CD8-positive, alpha-beta T cell (primary cell): ENCODE measurements at places on chromosomes 1 and 21.

DNA sequence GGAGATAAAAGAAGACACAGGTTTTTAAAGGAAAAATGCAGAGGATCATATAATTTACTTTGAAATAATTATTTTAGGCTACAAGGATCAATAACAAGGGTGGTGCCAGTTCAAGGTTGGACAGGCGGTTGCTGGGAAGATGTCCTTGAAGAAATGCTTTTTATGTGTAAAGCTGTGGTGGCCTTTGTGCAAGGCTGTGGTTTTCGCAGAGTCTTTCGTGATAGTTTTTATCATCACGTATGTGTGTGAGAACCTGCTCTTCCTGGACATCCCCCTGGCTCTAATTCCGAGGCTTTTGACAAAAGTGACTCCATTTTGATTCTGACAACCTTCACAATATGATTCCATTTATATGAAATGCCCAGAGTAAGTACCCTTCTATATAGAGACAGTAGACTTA is 85.8 kb upstream of the COG2 start:
- DNase-seq: no peak

DNA sequence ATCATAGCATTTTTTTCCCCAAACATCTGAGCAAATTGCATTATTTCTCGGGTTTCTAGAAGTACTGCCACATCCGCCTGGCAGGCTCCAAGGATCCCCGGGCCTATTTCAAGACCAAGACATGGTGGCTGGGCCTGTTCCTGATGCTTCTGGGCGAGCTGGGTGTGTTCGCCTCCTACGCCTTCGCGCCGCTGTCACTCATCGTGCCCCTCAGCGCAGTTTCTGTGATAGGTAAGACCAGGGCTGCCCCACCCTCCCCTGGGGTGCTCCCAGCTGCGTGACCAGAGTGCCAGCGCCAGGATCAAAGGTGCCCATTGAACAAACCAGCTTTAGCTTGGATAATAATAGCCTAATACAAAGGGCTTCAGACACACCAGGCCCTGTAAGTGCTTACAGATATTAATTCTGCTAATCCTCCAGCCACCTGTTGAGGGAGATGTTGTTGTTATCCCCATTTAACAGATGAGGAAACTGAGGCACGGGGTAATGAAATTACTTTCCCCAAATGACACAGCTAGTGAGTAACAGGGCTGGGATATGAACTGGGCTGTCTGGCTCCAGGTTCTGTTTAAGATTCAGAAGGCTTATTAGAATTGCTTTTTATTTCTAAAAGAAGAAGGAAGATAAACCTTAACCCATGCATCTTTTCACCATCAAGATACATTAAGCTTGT is 26.5 kb downstream of the NIPAL3 start:
- DNase-seq: no peak

DNA sequence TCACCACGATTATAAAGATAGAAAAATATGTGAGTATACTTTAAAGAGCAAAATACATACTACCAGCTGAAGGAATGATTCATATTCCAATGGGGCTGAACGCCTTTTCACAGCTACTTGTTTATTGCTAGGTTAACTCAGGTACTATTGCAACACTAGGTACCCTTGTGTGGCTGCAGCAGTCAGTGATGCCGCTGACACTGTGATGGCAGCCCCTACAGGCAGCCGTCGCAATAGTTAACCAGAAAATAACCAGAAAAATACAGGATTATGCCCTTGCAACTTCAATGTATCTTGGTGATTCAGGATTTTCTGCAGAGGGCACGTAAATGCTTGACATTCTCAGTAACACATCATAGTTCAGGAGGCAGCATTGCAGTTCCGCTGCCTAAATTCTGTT is 1.6 kb upstream of the MARK1 start:
- DNase-seq: no peak

GRCh38 chr1:23184212-23184934 is 15.7 kb upstream of the LUZP1 start:
- no peak for DNase-seq

DNA sequence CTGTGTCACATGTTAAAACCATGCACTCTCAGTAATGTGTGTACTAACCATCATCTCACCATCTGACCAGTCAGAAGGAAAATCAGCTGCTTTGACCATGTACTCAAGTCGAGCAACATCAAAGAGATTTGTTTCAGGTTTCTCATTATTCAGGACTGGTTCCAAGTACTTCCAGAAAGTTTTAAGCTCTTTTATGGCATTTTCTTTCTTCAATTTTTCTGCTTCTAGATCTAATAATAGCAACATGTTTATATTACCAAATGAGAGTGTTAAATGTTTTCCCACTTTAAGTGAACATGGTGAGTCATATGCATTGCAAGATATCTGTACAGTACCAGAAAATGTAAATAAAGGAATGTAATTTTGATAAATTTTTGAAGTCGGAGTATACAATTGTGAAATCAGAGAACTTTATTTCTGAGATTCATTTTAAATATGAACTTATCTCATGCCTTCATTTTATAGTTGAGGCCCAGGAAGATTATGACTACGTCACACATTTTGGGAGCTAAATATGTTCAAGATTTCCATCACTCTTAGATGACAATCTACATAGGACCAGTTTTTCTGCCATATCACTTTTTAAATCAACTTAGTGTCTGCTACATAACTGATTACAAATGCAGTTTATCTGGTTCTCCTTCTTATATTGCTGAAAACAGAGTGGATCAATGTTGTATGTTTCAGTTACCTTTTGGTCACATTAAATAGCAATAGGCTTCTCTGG is 87.2 kb downstream of the SPAG17 start:
- no peak for DNase-seq

GRCh38 chr1:228370941-228371740 is 35.5 kb downstream of the TRIM11 start:
- no peak for DNase-seq

GRCh38 chr1:203733009-203733863 is 31.7 kb upstream of the LAX1 start:
- no peak for DNase-seq

GRCh38 chr1:213884942-213885341 is 102.8 kb upstream of the PROX1 start:
- no peak for DNase-seq

GRCh38 chr1:26848941-26849774 is 13.8 kb upstream of the SFN start:
- DNase-seq: no peak

DNA sequence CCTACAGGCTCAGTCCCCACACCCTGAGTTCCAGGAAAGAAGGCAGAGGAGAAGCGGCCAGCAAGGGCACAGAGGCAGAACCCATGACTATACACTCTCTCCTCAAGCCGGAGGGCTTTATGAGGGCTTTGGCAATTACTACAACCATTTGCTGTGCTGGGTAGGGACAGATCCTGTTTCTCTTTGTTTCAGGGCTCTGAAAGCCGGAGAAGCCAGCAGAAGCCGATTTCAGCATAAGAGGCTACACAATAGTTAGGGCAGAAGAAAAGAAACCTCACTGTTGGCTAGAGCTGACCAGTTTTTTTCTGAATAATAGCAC is 13.9 kb downstream of the GPR3 start:
- no peak for DNase-seq

GRCh38 chr1:231695439-231696255 is 69.1 kb downstream of the DISC1 start:
- DNase-seq: no peak

DNA sequence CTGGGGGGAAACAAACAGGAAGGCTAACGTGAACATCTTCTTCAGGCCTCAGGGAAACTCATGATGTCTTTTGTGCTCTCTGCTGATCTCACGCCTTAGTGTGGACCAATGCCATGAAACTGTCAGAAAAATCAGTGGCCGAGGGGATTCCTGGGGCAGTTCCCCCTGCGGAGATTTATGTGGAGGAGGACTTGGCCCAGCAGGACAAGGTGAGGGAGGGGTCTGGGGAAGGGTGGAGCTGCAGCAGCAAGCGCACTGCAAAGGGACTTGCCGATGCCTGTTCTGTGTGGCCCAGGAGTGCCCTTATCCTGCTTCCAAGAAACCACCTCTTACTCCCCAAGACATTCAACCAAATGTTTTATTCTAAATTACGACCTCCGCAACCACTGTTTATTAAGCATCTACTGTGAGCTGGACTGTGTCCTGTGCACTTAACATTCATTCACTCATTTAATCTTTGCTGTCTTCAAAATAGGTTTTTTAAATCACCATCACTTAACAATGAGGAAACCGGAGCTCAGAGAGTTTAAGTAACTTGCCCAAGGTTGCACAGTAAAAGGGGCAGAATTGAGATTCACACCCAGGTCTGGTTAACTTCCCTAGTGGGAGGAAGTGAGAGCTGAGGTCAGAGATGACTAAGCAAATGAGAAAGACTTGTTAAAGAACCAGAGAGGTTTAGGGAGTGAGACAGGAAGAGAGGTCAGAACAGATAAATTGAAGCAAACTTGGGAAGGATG is 49.7 kb downstream of the FHAD1 start:
- no peak for DNase-seq

DNA sequence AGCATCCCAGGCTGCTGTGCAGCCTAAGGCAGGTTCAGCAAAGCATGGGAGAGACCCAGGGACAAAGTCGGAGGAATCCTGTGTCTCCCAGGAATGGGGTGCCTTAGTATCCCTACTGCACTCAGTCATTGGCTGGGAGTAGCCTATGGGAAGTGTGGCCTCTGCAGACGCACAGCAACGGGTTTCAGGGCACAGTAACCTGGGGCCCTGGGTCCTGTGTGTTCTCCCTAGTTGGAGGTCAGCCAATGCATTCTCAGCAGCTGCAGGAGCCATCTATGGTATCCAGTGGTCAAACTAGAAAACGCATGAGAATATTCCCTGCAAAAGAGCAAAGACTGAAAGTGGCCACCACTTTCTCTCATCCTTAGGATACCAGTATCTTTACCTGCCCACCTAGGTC is 13.7 kb upstream of the C1orf21 start:
- no peak for DNase-seq

GRCh38 chr1:104476126-104476525 is 726.4 kb downstream of the AMY1C start:
- no peak for DNase-seq

GRCh38 chr1:240491156-240491555 is 120.8 kb downstream of the GREM2 start:
- no peak for DNase-seq

DNA sequence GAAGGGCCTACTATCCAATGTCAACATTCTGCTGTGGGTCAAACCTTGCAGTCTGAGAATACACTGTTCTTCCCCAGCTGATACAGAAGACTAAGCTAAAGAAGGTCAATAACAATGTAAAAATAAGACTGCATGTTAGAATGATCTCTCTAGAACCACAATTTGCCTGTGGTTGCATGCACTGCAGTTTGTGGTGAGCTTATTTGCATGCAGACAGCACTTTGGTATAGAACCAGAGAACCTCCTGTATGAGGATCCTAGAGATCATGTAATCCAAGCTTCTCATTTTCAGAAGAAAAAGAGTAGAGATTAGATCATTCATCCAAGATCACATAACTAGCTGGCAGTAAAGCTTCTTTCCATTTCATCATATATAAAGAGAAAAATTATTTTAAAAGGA is 15.8 kb downstream of the SYNJ1 start:
- no peak for DNase-seq

- DNase-seq: no peak
These were observed 56.9 kb downstream of the UBR4 start for GRCh38 chr1:19153169-19153568.

DNA sequence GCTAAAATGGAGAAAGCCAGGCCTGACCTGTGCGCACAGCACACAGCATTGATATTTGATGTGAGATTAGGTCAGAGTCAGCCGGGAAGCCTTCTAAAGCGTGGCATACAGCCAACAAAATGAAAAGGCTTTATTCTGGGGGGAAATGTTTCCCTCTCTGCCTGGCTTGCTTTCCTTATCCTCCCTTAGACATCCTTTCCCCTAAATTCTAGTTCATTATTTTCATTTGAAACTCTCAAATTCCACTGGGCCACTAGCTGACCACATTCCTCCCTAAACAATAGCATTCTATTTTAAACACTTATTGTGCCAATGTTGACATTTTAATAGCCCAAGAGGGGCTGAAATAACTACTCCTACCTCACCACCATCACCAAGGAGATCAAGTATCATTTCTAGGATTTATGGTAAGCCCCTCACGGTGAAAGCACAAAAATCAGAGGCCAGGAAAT is 49.4 kb downstream of the LEPR start:
- no peak for DNase-seq

DNA sequence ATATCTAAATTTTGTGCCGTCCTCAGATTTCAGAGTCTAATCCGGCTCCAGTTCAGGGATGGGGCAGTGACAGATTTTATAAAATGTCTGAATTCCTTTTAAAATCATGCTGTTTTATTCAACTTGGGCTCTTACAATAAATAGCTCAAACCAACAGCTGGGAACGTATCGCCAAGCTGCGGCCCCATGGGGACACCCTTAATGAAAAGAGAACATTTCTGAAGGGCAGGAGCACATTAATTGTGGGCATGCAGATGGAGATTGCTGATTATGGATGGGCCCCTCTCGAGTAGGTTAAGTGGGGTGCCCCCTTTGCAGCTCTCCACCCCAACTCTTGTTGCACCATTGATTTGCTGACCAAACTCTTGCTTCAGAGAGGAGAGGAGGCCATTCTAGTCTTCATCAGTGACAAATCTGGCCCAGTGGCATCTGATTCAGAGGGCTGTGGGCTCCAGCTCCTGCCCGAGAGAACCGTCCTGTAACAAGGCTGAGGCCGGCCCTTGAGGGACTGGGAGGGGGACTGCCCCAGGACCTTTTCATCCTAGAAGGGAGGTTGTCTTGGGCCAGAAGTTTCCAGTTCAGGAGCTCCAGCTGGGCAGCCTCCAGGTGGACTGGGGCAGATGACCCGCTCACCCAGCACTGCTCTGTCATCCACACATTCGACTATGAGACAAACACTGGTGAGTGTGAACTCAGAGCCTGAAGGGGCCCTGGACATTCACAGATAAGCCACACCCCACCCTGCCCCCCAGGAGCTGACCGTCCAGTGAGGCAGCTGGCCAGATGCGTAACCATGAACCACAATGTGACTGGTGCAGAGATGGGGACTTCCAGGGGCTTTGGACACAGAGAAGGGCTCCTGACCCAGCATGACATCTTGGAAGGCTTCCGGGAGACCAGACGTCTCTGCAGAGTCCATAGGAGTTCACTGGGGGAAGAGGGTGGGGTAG is 55.1 kb upstream of the TMEM51 start:
- DNase-seq: no peak

GRCh38 chr1:206925106-206925736 is 3.5 kb upstream of the FCMR start:
- peak; percentile 49 for DNase-seq
